ENCODE measurements at places on chromosomes 1 and 21.

DNA sequence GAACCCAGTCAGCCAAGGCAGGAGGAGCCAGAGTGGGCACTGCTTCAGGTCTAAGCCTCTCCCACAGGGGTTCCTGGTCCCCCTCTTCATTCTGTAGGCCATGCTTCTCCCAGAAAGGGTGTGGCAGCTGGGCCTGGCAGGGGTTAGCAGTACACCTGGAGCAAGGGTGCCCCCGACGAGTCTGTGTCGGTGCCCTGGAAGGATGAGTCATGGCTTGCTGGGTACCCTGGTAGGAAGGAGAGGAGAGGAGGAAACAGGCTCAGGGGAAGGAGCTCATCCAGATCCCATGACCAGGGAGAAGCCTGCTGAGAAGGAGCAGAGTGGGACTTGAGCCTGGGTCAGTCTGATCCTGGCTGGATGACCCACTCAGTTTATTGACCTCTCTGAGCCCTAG is 10.3 kb downstream of the KDF1 start:
- DNase-seq, result no peak

DNA sequence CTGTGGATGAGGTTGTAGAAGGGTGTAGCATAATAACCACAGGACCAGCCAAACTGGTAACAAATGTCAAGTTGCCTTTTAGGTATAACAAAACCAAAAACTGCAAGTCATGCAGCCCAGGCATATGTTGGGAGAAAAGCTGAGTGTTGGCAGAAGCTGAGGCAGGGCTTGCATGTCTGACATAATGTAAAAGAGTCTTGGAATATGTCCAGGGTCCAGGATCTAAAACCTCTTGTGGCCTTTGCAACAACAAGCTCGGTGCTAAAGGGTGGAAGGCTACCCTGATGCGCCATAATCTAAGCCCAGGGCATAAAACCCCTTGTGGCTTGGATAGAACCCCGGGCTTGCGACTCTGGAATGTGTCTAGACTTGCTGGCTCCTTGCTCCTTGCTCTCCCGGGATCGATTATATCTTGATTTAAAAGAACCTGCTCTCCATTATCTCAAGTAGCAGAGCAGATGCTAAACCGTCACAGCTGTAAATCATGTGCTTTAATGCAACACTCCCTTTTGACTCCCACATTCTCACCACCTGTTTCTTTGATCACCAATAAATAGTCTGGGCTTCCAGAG is 26.5 kb upstream of the SLC35A3 start:
- peak; percentile 77 for DNase-seq

DNA sequence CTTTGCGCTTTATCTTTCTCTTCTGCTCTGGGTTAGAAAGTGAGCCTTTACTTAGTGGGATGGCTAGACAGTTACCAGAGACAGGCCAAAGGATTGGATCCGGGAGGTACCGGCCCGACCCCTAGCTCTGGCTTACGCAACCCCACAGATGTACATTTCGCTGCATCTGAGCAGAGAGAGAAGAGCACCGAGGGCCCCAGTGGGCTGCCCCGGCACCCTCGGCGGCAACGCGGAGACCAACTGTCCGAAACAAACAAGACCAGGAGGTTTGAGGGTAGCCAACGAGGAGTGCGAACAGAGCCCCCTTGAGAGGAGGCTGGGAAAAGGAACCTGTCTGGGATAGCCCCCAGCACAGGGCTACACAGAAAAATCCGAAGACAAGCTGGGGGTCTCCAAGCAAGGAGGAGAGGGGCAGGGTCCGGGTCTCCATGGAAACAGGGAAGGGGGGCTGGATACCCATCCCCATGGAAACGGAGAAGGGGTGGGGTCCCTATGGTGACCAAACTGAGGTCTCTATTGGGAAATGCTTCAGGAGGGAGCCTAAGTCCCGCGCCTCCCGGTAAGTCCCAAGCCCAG is 373 bp downstream of the MTF1 start:
- no peak for DNase-seq

GRCh38 chr1:218886101-218886871 is 287.4 kb upstream of the LYPLAL1 start:
- peak; percentile 73 for DNase-seq

DNA sequence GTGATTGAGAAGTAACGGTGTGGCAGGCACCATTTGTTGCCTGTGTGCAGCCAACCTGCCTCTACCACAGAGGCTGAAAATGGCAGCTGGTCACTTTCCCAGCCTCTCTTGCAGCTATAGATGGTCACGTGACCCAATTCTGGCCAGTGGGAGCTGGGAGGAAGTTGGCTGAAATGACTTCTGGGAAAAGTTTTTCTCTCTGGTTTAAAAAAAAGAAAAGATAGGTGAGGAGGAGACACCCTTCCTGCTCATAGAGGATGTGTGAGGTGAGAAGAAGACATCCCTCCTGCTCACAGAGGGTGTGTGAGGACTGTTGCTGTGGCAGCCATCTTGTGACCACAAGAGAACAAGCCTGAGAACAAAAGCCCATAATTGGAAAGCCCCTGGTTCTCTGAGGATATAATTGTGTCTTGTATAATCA is 122.8 kb downstream of the SYF2 start:
- no peak for DNase-seq

- DNase-seq, result peak; percentile 50
These were observed 202.5 kb downstream of the C1orf94 start for GRCh38 chr1:34378968-34379856.

- no peak for DNase-seq
These were observed 7.8 kb upstream of the BSND start for GRCh38 chr1:54990916-54991315.

DNA sequence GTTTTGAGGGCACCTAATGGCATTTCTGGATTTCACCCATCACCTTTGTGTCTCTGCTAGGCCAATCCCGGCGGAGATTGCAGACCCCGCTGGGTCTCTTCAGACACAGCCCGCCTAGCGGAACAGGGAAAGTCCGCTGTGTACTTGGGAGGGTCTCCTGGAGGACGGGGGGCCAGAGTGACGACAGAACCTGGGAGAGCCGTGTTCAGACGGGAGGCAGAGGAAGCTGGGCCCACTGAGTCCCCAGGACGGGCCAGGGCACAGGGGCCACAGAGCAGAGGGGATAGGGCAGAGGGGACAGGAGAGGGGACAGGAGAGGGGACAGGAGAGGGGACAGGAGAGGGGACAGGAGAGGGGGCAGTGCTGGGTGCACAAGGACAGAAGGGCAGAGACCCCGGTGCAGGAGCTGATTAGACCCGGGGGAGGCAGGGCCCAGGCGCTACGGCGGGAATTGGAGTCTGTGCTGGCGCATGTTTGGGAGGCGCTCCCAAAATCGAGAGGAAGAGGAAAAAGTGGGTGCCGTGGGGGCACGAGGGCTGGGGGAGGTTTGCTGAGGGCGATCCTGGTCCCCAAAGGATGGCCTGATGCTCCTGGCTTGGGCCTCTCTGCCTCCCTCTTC is 12.7 kb downstream of the TRPM2 start:
- no peak for DNase-seq

All from astrocyte of the hippocampus (primary cell).